Occipital lobe (tissue), 3 donors: ENCODE measurements at places on chromosomes 4 and X.

DNA sequence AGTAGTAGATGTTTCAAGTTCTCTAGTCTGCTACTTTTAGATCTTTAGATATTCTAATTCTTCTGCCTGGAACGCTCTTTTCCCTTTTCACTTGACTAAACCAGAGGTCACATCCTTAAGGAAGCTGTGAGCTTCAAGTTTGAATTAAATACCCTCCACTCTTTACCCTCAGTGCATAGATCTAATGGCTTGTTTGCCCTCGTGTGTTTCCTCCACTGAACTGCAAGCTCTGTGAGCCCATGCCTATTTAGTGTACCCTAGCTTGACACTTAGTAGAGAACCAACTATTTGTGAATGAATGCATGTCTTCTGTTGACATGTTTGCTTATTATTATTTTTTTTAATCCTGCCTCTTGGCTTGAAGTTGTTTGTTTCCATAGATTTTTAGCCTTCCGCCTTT, 138.3 kb downstream of the PDE5A start:
- no peak for DNase-seq

DNA sequence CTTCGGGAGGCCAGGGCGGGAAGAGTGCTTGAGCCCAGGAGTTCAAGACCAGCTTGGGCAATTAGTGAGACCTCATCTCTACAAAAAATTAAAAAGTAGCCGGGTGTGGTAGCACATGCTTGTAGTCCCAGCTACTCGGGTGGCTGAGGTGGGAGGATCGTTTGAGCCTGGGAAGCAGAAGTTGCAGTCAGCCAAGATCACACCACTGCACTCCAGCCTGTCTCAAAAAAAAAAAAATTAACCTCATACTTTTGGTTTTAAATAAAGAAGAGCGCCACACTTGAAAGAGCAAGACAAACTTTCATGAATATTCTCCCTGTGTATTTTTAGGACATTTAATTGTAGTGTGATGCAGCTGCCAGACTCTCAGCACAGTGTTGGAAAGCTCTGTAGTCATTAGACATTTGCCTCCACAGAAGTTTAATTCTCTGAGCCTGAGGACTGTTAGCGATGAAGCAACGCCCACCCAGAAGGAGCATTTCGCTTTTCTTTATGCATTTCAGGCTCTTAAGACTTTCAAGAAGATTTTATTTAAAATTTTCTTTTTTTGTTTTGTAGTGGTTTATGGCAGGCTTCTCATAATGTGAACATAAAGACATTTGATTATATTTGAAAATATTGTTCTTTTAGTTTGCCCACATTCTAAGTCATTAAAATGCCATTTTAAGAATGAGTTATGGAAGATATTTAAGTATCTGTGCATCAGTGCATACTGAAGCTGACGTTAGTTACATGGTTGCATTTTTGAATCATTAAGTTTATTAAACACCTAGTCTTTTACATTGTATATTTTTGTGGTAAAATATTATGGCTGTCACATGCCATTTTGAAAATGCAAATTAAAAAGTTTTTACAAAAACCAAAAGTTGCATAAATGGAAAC, 45.8 kb downstream of the DCLK2 start:
- no peak for DNase-seq

GRCh38 chrX:81336455-81337152, 134.7 kb downstream of the SH3BGRL start:
- no peak for DNase-seq

DNA sequence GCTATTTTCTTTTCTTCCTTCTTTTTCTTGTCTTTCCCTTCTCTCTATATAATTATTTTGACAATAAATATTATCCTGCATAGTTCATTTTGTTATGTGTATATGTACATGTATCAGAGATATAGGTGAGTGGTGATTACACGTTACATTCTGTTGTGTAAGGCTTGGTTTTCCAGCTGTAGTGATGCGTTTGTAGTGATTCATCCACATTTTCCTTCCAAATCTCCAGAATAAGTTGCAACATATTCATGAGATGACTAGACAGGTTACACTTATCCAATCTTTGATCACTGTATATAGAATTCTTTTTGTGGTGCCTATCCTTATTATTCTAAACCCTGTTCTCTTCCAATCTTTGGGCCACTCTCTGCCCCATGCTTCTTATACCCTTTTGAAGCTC, 540.2 kb downstream of the GBA3 start:
- no peak for DNase-seq

DNA sequence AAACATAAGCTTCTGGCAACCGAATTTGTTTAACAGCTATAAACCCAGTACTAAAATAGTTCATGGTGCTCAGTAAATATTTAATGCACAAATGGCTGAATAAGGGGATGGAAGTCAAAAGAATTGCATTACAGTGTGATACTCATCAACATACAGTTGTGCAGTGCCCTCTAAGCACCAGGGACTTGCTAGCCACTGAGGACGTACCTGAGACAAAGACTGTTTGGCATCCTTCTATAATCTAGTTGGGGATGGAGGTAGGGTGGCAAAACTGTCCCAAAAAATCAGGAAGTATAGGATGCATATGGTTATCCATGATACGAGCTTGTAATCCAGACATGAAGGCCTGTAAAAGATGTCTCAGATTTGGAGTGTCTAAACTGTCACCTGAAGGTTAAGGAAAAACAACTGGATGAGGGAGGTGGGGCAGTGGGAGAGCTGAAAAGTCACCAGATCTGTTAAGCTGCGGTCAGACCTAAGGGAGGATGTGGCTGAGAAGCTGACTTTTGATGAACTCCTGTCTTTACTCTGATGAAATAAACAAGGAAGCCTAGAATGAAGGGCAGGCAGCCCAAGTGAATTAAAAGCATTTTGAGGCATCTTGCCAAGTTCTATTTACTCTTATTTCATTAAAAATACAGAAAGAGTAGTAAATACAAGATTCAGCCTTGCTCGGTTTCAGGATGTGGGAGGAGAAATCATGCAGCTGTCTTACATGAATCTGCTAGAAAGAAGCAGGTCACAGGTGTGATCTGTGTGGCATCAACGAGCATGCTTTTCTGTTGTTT, 12.0 kb upstream of the CD38 start:
- DNase-seq, result no peak

GRCh38 chr4:137576446-137576845, 44.2 kb upstream of the PCDH18 start:
- no peak for DNase-seq

- no peak for DNase-seq
Measured at GRCh38 chr4:162056990-162057389, 106.8 kb downstream of the FSTL5 start.

DNA sequence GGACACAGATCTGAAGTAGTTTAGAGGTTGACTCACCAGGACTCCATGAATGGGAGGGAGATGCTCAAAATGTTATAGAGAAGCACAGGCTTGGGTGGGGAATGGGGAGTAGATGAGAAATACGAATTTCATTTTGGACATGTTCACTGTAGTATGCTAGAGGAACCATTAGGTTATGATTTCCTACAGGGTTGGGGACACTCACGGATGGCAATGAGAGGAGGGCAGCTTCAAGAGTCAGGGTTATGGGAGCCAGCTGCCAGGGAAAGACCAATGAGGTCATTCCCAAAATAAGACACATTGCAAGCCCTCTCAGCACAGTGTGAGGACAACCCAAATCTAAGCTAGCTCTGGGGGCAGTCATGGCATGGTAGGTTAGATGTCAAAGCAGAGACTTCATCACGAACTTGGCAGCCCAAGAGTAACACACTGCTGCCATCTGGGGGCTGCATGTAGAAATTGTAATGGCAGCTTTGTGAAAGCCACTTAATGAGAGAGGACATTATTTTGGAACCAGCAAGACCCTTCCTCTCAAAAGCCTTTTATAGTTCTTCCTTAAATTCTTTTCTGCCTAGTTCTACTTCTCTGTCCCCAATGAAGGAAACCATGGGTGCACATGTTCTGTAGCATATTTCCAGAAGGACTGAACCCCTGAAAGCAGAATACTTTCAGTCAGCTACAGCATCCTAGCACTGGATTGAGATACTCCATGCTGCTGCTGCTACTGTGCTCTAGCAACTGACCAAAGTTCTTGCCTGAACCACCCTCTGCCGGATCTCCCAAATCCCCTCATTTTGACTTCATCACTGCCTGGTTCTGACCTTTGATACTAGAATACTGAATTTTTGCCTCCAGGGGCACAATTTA, 16.2 kb upstream of the ZCCHC12 start:
- DNase-seq, result no peak

- peak; percentile 43 for DNase-seq
Measured at GRCh38 chrX:136147315-136147901, at the start of gene FHL1. Gene FHL1 (plus strand): TSS chrX:136147533.

DNA sequence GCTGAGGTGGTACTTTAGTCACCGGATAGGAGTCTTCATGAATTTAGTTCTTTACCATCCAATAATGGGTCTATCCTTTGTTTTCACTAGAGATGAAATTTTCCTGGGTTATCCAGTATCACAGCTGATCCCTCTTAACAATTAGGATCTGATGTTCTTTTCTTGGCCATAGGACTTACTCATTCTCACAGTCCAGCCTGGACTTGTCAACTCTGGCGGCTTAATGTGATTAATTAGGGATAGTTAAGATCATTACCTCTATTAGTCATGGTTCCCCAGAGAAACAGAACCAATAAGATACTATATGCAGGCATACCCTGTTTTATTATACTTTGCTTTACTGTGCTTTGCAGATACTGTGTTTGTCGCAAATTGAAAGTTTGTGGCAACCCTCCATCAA, 272.7 kb upstream of the FAT4 start:
- DNase-seq, result no peak

- DNase-seq, result no peak
Measured at GRCh38 chr4:148141501-148141900, 300.7 kb downstream of the NR3C2 start.

DNA sequence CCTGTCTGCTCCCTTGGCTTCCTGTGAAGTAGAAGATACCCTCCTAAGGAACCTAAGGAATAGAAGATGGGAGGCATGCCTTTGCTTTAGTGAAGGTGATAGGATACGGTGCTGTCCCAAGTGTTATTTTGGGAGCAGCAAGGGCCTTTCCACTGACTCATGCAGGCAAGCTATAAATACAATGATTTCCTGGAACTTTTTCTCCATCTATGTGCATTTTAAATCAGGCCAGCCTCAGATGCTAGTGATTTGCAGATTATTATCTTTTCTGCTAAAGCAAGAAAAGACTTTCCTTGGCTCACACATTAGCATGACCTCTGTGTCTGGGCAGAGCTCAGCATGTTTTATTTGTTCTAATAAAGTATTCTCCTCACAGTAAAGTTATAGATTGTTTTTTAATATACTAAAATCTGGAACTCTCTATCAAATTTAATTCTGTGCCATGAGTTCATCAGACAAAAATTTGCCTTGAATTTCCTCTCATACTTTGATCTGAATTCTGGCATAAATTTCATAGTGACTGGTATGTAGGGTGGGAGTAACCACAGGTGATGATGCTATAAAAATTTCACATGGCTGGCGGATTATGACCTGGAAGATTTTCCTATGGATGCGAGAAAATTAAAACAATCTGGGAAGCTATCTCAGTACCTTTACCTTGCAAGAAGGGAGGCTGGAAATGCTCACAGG, 131.7 kb downstream of the REPS2 start:
- DNase-seq, result peak; percentile 3

GRCh38 chrX:154892296-154892695, 6.1 kb downstream of the F8A1 start:
- DNase-seq, result no peak

- DNase-seq, result no peak
Measured at GRCh38 chr4:94897023-94897422, 139.3 kb downstream of the BMPR1B start.

- no peak for DNase-seq
Measured at GRCh38 chr4:866761-867390, 40.9 kb upstream of the CPLX1 start.
